ENCODE measurements at places on chromosomes 6 and 20.

DNA sequence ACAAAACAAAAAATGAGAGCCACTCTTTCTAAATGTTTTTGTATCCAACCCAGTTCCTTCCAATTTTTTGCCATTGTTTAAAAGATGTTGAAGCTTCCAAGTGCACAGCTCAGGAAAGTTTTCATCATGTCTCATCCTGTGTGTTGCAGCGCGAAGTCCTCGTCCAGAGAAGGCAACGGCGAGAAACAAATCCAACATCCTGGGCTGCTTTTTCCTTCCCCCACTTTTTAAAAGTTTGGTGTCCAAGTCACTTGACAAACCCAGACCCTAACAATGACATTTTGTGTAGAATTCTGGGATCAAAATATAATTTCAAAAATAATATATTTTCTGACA is 92.3 kb downstream of the ANKRD60 start:
- no peak for DNase-seq

- no peak for DNase-seq
Observed at GRCh38 chr20:4811257-4811656, 89.5 kb downstream of the PRND start.

DNA sequence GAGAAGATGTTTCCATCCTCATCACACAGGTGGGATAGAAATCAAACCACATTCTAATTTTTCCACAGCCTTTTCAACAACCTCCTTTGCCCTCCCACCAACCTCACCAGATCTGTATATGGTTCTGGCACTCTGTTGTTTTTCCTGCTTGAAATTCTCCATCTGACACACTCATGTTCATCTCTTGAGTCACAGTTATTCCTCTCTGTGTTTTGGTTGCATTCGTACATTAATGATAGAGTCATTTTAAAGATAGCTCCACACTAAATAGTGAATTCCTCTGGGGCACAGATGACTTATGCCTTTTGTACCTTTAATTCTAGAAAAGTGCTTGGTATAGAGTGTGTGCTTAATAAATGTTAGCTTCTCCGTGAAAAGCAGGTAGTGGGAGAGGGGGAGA is 1.4 kb upstream of the GCLC start:
- no peak for DNase-seq

DNA sequence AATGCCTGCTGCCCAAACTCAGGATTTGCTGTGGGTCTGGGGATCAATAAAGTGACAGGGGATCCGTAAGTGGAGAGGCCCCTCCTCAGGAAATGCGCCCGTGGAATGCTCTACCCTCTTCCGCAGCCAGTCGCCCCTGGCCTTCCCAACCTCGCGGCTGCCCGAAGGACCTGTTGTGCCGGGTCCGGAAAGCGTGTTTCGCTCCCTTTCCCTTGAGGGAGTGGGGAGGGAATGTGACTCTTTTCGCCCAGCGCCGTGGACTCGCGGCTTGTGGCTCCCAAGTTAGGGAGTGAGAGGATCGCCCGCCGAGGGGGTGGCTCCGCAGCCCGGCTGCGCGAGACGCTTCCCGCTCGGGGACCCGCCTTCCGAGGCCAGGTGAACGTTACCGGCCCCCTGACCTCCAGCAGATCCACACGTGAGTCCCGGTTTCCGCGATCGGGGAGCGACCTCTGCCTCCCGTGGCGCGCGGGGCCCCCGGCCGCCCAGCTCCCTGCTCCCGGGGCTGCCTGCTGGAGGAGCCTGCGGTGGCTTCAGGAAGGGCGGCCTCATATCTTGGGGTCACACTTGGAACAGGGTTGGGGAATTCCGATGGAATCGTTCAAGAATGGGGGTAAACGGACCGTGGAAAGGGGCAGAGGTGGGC is 666 bp downstream of the TPD52L1 start:
- DNase-seq: peak; percentile 3

DNA sequence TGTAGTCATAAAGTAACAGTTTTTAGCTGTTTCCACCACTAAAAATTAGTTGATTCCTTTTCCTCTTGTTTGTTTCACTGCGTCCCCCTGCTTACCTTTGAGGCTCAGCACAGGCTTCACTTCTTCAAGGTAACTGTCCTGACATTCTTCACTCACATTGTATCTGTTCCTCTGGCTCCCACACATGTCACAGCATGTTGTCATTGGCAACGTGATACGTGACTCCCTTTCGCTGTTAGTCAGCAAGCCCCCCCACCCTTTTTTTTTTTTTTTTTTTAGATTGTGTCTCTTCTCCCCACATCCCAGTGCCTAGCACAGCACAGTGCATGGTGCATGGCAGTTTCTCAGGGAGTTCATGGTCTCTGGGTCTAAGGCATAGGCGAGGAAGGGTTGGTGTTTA is 13.3 kb downstream of the VAPB start:
- peak; percentile 30 for DNase-seq

GRCh38 chr6:50778696-50779095 is 40.0 kb upstream of the TFAP2B start:
- no peak for DNase-seq

DNA sequence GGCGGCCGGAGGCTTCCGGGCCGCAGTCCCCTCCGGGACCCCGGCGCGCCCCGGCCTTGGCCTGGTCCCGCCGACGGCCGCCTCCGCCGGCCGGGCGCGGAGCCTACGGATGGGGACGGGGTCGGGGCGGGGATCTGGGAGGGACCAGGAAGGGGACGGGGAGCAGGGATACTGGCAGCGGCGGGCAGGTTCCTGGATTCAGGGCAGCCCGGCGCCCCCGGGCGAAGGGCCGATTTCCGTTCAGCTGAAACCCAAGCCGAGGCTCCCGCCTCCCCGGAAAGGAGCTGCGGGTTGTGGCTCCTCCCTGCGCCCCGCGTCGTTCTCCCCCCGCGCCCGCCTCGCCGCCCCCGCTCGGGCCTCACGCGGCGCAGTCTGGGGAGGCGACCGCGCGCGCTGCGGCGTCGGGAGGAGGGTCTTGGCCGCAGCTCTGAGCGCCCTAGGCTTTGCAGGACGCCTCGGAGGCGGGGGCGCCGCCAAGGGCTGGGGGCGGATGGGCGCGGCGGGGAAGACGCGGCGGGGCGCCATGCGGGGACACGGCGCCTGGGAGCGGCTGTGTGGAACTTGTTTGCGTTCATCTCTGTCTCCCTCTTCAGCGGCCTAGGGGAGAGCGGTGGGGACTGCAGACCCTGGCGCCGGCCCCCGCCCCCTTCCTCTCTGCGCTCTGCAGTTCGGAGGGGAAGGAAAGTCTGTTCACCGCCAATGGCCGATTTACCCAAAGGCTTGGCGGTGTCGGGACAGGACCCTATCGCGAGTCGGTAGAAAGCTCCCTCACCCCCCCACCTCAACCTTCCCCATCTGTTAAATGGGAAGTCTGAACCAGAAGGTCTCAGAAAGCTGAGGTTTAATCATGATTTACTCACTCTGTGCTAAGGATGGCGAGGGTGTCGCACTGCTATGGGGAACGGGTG is 22.7 kb upstream of the TMEM181 start:
- DNase-seq: peak; percentile 27

- no peak for DNase-seq
Observed at GRCh38 chr20:25454153-25454900, 46.9 kb downstream of the GINS1 start.

GRCh38 chr6:149963212-149963461 is 606 bp upstream of the ULBP1 start:
- DNase-seq: peak; percentile 68

DNA sequence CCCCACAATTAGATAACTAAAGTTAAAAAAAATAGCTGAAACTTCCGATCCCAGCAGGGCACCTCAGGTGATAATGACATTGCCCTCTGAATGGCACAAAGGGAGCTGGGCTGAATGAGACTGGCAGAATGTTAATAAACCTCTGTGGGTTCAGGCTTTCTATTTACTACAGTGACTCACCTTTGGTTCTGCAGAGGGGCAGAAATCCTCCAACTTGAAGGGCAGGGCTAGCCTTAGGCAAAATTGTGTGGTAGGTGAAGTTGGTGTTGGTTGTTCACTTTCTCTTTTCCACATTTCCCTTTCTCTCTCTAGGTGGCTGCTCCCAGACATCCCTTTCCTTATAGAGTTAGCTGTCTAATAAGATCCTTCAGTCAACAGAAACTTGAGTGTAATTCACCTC is 625.2 kb downstream of the EPM2A start:
- no peak for DNase-seq

- DNase-seq: no peak
Observed at GRCh38 chr20:45983279-45983743, 11.3 kb upstream of the ZNF335 start.

- DNase-seq: no peak
Observed at GRCh38 chr6:46901882-46902314, 19.8 kb downstream of the ADGRF5 start.

DNA sequence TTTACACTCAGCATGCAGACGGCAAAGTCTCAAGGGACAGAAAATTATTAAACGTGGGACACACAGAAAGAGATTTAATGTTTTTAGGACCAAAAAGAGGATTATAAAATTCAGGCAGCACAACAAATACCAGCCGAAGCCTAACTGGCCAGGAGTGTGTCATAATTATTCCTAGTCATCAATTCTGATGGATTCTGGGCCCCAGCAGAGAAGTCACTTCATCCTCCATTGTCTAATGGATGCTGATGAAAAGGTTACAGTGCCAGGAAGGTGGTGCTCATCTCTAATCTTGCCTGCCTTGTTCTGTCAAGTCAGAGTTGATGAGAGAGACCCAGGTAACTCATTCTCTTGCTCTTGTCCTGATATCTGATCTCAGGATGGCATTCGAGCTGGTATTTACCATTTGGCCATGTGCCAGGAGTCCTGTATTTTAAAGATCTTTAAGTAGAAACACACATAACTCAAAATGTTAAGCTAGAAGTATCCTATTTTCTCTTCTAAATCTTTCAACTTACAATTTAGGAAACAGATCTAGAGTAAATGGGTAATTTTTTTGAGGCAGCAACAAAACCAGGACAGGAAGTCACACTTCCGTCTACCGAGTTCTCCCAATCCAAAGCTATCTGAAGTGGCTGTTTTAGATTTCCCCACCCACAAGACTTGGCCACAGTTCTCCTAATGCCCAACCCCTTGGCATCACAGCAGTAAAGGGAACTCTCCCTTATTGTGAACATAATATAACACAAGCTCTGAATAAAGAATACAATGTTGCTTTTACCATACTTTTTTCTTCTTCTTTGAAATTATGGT is 50.0 kb downstream of the ADAT2 start:
- no peak for DNase-seq

DNA sequence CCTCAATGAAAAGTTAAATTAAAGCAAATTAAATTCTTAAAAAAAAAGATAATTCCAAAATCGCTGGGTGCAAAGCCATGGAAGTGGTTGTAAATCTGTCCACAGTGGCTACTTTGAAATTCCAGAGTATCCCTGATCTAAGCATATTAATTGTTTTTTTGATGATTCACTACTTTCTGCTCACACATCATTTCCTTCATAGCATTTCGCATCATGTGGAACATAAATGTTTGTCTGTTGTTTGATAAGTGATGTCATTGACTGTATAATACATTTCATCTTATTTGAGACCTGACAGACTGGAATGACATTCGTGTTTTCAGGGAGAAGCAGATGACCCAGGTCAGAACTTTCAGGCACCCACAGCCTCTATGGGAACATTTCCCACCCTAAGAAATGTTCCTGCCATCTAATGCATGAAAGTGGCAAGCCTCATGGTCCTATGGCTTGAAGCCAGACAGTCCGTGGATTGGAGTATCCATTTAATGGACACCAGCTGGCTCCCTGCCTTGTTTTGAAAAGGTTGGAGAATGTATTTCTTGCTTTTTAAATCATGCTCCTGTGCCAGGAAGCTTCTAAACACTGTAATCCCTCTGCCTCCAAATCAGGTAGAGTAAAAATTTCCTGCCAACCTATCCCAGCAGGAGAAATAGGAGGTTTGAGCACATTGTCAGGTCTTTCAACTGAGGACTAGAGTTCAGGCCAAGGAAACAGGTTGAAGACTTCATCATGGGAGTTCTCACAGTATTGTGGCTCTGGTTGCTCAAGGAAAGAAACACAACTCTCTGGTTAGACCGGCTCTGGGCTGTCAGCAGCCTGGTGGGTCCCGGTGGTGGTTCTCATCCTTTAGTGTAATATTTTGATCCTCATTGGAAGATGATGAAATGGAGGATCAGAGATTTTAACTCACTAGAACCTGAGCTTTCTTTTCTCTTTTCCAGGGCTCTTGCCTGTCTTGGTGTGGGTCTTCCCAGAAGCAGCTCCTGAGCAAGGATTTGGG is 157.9 kb downstream of the SLC24A3 start:
- no peak for DNase-seq

- DNase-seq: no peak
Observed at GRCh38 chr20:19888269-19888671, 128.9 kb upstream of the NAA20 start.

- DNase-seq: no peak
Observed at GRCh38 chr6:167462514-167463312, 137.8 kb downstream of the TTLL2 start.

- DNase-seq: no peak
Observed at GRCh38 chr6:112243861-112244827, 10.2 kb downstream of the LAMA4 start.

- no peak for DNase-seq
Observed at GRCh38 chr6:166599205-166599604, 12.7 kb upstream of the RAMACL start.

GRCh38 chr6:160122744-160123143 is 1.1 kb downstream of the SLC22A1 start:
- no peak for DNase-seq

DNA sequence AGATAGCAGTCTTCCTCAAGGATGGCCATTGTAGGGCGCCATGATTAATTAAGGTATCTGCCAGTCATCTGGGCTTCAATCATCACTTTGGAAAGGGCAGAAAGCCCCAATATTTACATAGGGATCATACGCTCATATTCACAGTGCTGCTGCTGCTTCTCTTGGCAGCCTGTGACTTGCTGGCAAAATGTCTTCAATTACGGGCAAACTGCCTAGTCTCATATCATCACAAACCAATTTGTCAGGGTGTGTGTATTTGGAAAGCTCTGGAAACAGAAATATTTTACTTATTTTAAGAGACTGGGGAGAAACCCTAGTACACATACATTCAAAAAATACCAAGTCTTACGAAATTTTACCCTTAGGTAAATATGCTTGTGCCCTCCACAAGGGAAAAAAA is 77.6 kb downstream of the SAMD5 start:
- no peak for DNase-seq

DNA sequence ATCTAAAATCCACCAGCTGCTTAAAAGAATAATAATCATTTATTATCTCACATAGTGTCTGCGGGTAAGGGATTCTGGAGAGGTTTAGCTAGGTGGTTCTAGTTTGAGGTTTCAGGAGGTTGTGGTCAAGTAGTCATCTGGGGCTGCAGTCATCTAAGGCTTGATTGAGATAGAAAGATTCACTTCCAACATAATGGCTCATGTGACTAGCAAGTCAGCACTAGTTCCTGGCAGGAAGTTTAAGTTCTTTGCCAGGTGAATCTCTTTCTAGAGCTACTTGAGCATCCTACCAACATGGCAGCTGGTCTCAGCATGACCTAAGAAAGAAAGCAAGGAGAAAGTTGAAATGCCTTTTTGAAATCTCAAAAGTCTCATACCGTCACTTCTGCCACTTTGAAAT is 128.8 kb downstream of the EDN1 start:
- no peak for DNase-seq

- DNase-seq: no peak
Observed at GRCh38 chr20:4272225-4272624, 256.9 kb upstream of the RNF24 start.

GRCh38 chr6:3624250-3625136 is 127.0 kb downstream of the PXDC1 start:
- DNase-seq: no peak

- DNase-seq: no peak
Observed at GRCh38 chr6:6926856-6927255, 180.9 kb upstream of the RREB1 start.

Measured in activated CD4-positive, alpha-beta T cell treated with anti-CD3 and anti-CD28 coated beads for 48 hours (primary cell).